ENCODE measurements at places on chromosomes 16 and 17. TPM values are rescaled to one million over a fixed set of nuclear protein-coding genes. Genes with fewer than 3 reads are reported as not detected.
A peak's percentile ranks its signal among the peaks of the same experiment; 100 is the strongest.

TMEM219 gene
- 47.0 TPM for total RNA-seq

- DNase-seq, result no peak
These were observed 51.9 kb upstream of the HLF start for GRCh38 chr17:55212880-55213279.

DNA sequence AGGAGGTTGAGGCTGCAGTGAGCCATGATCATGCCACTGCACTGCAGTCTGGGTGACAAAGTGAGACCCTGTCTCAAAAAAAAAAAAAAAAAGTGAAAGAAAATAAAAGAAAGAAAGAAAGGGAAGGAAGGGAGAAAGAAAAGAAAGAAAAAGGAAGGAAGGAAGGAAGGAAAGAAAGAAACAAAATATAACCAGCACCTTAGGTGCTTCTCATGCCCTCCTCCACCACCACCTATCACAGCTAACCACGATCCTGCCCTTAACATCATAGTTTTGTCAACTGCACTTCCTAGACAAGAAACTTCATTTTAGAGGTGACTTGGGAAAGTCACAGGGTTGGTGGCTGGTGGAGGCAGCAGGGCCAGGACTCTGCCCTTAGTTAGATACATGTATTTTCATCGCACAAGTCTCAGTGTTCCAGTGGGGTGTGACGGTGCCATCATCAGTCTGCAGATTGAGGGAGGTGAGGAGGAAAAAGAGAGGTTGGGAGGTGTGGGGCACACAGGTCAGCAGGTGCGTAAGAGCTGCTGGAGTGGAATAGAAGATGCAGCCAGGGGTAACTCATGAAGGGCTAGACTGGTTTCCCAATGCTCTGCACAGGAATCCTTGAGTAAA is 10.0 kb downstream of the SUPT4H1 start:
- DNase-seq, result no peak

GRCh38 chr17:80938556-80938955 is 53.1 kb upstream of the CHMP6 start:
- no peak for DNase-seq

DNA sequence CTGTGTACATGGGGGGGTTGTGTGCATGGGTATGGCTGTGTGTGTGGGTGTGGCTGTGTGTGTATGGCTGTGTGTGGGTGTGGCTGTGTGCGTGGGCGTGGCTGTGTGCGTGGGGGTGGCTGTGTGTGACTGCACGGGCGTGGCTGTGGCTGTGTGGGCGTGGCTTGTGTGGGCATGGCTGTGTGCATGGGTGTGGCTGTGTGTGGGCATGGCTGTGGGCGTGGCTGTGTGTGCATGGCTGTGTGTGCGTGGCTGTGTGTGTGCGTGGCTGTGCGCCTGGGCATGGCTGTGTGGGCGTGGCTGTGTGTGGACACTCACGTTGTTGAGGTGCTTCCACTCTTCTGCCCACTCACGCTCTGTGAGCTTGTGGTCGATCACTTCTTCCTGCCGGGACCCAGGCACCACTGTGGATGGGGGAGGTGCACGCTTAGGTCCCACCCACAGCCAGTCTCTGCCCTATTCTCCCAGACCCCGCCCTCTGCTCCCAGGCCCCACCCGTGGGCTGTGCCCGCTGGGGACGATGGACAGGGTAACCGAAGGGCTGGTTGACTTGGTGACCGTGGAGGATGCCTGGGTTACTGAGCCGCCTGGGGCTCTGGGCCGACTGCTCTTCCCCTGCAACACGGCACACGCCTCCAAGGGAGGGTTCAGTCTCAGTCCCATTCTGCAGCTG is 16.0 kb upstream of the PABPN1L start:
- no peak for DNase-seq

- no peak for DNase-seq
These were observed 25.3 kb downstream of the CMIP start for GRCh38 chr16:81469710-81470535.

DNA sequence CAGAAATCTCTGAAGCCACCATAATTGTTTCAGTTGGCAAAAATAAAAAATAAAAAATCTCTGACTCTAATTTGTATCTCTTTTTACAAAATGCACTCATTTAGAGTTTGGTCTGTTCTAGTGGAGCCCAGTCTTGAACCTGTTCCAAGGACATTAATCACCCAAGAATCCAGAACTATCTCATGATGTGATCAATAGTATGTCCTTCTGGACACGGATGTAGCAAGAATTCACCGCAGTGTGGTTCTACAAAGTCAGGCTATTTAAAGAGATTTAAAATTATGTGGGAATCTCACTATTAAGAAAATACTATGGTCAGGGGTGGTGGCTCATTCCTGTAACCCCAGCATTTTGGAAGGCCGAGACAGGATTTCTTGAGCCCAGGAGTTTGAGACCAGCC is 21.8 kb upstream of the ANKFN1 start:
- no peak for DNase-seq

- no peak for DNase-seq
These were observed 16.0 kb downstream of the NUPR1 start for GRCh38 chr16:28522792-28523191.

CD300E gene
- total RNA-seq, result not detected

GRCh38 chr16:80233097-80233835 is 307.5 kb upstream of the DYNLRB2 start:
- no peak for DNase-seq

DNA sequence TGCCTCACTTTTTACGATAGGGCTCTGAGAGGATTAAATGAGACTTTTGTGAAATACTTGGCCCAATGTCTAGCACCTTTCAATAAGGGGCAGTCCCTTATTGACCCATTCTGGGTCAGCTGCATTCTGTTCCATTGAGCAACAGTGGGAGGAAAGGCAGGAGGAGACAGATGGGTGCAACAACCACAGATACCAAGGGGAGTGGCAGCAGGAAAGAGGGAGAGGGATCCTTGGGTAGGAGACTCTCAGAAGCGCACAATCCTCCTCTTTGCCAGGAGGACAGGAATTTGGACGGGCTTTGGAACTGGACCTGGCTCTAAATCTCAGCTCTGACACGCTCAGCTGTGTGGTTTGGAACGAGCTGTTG is 3.5 kb downstream of the PIPOX start:
- no peak for DNase-seq

RASD1 gene
- 0.54 TPM for total RNA-seq

- no peak for DNase-seq
These were observed 248.6 kb downstream of the MAF start for GRCh38 chr16:79351927-79352326.

- peak; percentile 90 for DNase-seq
These were observed 206.1 kb downstream of the CDH13 start for GRCh38 chr16:82832821-82833220.

SLC38A8 gene
- total RNA-seq, result not detected

ODAD4 gene
- 0.56 TPM for total RNA-seq

GRCh38 chr16:88365244-88365865 is 17.4 kb upstream of the ZNF469 start:
- no peak for DNase-seq

DNA sequence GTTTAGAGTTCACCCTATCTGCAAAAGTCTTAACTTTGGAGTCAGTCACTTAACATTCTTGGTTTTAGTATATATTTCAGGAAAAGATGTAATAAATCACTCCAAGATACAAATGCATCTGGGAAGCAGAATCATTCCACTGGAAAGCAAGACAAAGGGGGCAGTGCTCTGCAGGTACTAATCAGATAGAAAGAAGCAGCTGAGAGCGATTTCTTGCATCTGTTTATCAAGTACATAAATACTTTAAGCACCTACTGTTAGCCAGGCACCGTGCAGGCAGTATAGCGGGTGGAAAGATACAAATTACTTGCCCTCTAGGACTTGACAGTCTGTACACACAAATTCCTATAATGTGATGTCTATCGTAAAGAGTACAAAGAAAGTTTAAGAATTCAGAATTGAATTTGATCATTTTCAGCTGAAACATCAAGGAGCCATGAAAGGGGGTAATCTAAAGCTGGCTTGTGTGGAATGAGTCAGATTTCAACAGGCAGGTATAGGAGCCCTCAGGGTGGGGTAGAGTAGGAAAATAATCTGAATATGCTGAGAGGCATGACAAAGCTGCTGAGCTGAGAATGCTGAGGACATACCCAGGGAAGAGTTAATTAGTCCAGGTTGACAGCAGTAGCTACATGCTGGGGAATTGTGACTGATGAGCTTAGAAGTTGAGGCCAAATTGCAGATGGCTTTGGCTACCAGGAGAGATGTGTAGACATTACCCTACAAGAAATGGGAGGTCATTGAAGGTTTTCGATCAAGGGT is 110.2 kb downstream of the CA10 start:
- no peak for DNase-seq

All from IMR-90 (cell line).